Hematopoietic multipotent progenitor cell treated with erythropoietin and hydrocortisone succinate and interleukin-3 and kit ligand, for 8 days (in vitro differentiated cells): ENCODE measurements at places on chromosomes 16 and 17.

DNA sequence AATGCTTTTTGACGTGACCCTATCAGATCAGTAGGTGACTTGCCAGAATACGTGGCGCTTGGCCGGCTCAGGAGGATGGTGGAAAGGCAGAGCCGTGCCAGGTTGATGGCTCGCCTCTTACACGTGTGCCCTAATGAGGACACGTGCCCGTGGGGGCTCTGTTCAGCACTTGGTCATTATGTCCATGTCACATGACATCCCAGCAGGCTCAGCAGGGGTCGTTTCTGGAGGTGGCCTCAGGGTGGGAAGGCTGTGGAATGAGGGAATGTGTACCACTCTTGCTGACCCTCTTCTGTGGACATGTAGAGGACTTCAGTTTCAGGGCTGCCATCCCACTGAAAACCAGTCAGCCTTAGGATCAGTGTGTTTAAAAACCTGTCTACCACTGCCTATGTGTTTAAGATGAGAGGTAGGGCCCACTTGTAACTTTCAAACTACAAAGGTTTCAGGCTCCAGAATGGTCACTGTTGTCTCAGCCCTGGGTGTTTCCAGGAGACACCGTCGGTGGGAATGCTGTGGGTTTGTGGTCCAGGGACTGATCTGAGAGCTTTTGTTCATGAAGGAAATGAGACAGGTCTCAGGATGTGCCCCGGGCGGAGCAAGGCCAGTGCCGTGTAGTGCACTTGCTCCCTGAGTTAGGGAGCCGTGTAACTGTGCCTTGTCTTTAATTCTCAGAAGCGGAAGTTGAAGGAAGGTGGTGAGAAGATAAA lies 12.1 kb downstream of the UBN1 start:
- DNase-seq = no peak

DNA sequence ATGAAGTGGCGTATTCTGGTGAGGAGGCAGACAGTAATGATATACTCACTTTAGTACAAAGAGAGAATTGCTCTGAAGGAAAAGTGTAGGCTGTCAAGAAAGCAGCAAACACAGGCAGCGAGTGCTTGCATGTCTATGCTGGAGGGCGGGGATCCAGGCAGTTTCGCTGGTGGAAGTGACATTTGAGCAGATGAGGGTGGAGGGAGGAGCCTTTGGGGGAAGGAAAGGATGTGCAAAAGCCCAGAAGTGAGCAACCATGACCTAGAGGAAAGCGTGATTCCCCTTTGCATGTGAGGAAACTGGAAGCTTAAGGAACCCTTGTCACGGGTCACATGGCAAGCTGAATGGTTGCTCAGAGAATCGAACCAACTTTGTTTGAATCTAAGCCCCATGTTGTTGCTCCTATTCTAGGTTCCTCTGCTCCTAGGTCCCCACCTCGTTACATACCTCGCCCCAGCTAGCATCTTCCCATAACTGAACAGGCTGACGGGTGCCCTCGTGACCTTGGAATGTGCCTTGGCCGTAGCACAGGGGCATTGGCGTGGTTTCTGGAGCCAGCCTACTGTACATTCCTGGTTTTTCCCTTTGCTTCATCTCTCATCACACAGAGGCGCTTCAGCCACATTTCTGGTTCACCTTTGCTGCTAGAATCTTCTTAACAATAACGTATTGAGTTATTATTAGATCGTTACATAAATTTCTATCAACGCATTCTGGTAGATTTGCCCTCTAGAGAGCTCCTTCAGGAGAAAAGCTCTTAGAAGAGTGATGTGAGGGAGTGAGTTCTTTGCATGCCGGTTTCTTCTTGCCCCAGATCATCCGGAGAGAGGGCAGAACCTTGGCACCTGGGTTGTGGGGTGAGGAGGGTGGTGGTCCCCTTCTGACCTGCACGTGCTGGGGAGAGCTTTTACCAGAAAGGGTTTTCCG lies 191.8 kb downstream of the SNX29 start:
- no peak for DNase-seq

DNA sequence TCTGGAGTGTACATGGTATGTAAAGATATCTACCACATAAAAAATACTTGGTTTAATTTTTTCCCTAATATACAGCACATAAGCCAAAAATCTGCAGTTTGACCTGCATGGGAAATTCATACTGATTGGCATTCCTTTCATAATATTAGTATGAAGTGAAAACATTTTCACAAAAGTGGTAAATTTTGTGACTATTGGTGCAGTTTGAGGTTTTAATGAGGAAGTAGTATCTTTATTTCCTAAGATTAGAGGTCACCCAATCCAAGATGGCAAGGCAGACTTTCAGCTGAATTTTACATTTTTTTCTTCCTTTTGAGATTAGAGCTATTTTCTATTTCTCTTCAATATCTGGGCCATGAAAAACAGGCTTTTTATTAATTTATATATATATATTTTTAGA lies 21.2 kb downstream of the METTL9 start:
- DNase-seq = no peak

DNA sequence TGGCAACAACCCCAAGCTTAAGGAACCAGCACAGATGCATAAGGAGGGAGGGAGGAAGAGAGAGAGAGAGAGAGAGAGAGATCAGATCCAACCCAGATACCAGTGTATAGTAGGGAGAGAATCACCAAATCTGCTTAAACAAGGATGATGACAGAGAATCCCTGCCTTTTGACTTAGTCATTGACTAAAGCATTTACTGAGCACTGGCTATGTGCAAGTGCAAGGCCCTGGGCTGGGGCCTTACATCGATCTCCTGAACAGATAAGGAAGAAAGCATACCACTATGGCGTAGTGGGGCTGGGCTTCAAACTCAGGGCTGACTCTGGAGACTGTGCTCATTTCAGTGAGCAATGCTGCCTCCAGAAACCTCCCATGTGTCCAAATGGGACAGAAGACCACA lies 15.8 kb downstream of the TSNAXIP1 start:
- DNase-seq = no peak

DNA sequence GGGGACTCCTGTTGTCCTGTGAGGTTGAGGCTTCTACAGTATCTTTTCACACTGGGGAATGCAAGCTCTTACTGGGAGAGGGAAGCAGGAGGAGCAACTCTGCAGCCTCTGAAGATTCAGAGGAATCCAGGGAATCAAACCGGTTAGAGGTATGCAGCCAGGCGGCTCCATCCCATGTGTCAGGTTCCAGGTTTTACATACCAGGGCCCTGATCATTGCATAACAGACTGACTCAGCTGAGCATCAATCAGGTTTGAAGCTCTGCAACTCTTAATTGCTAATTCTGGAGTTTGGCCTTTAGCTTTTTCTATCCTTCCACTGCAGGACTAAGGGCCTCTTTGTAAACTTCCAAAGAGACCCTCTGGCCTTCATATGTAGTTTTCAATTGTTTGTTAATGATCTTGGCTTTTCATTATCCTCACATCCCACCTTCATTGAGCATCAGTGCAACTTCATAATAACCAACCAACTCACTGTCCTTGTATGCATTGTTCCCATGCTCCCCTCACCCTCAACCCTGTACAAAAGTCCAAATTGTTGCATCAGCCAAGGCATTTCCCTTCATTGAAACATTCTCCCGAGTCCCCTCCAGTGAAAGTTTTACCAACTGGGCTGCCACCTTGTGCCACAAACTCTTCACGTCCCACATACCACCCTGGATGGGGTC lies 59.7 kb upstream of the DHX40 start:
- DNase-seq = no peak

DNA sequence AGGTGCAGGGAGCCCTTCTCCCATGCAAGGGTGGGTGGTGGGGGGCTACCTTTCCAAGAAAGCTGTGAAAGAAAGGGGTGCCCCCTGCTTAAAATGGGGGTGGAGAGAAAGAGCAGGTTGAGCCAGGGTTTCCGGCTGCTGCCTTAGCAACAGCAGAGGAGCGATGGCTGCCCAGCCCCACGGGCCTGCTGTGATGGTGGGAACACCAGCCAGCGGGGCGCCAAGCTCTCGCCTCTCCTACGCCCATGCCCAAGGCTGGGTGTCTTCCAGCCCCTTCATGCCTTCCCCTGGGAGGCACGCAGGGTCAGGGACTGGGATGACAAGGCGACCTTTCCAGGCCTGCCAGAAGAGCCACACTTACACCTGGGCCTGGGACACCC lies 3.0 kb downstream of the FMNL1 start:
- no peak for DNase-seq

DNA sequence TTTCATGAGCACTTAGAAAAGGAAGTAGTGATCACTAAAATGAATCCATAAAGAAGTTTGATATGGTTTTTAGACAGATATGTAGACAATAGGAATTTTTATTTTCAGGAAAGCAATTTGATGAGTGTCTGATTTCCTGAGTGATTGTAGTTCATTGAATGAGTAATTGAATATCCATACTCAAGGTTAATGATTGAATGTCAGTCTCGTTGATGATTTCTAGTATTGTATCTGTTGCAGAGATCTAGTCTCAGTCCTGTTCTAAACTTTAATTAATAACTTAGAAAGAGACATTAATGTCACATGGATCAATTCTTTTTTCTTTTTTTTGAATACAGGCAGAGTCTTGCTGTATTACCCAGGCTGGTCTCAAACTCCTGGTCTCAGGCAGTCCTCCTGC lies 78.3 kb downstream of the NLK start:
- no peak for DNase-seq

- DNase-seq = no peak
These were observed 172.5 kb upstream of the FOXF1 start for GRCh38 chr16:86337581-86338402.

GRCh38 chr16:19583665-19584300 lies 28.3 kb downstream of the VPS35L start:
- peak; percentile 57 for DNase-seq

DNA sequence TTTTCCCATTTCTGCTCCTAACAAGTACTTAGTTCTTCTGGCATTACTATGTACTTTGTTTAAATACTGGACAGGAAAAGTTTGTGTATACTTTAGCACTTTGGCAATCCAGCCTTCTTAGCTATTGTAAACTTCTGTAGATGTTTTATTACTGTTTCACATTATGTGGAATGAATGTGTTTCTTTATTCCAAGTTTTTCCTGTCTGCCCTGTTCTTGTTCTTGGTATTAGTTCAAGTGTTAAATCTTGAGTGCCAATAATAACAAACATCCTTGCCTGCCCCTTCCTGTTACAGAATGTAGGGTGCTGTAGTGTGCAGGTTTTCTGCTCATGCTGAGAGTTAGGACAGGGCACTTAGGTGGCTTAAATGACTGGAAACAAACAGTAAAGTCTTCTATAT lies 7.3 kb upstream of the CAPNS2 start:
- DNase-seq = no peak

GRCh38 chr17:29837531-29837930 lies 92.5 kb downstream of the SSH2 start:
- no peak for DNase-seq

DNA sequence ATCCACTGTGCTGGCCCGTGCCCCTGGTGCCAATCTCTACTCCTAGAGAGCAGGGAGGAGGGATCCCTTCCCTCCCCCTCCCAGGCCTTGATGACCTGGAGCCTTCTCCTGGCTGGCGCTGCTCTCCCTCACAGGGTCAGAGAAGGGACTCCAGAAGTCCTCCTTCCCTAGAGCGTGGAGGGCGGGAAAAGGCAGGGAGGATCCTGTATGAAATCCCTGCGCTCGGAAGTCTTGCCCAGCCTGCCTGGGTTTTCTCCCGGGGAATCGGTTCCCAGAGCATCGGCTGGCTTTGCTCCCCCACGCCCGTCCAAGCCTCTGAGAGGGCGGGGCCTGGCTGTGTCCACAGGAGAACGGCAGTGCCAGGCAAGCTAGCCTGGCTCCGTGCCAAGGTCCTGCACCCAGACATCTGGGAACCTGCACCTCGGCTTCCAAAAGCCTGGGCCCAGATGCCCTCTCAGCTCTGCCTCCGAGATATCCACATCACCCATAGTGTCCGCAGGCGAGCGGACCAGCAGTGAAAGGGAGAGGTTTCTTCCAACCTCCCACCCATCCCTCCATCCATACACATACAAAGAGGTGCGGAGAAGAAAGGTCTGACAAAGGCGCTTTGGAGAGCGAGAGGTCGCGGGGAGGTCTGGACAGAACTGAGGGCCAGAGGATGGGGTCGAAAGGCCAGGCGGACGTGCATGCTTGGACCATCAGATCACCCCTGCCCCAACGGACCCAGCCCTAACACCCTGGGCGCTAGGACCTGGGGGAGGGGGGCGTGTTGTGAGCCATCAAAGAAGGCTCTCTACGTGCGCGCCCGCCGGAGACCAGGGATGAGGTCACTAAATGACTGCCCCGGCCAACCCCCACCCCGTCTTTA lies 1.1 kb downstream of the MPP2 start:
- no peak for DNase-seq

- peak; percentile 0 for DNase-seq
These were observed 2.9 kb upstream of the THRA start for GRCh38 chr17:40059729-40060475.

DNA sequence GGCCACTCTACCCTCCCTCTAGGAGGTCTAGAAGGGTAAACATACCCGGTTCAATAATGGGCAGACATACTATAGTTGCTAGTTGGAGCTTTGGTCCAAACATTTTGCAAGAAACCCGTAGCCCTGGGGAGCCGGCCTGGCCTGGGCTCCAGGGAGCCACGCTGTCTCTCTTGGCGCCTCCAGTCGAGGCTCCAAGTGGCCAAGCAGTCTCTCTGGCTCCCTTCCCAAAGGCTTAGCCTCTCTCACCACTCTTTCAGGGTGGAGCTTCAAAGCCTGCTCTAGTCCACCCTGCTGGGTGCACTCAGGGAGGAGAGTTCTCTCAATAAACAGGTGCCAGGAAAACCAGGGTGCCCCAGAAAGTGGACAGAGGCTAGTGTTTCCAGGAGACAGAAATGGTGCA lies 32.2 kb downstream of the RCVRN start:
- no peak for DNase-seq

- no peak for DNase-seq
These were observed 1216.3 kb upstream of the GOT2 start for GRCh38 chr16:59950431-59950830.

- DNase-seq = no peak
These were observed 55.4 kb downstream of the PGS1 start for GRCh38 chr17:78433780-78434335.

DNA sequence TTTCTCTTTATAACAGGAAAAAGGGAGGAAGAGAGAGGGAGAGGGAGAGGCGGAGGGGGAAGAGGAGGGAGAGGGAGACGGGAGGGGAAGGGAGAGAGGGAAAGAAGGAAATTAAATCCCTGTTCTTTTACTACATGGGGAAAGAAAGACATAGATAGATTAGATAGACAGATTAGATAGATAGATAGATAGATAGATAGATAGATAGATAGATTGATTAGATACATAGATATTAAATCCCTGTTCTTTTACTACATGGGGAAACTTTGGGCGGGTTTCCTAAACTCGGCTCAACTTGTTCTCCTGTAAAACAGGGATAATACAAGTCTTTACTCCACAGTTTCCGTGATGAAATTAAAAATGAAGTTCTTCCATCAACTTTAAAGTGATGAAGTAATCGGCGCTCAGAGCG lies 661 bp downstream of the RFWD3 start:
- DNase-seq = no peak
